ENCODE measurements at places on chromosomes 5 and 9.
A peak's percentile ranks its signal among the peaks of the same experiment; 100 is the strongest.

DNA sequence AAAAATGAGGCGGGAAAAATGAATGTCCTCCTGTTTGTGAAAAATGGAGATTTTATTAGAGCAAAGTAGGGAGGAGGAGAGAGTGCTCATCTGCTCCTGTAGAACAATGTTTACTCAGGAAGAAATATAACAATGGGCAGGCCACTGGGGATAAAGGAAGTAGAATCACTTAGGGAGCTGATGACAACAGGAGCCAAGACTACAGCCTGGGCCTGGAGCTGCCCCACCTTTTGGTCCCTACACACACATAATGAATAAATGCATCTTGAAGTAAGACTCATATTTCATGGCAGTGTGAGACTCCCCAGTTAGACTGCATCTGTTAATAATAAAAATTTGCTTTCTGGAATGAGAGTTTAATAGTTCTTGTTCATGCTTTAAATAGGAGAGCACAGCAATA, 1939.8 kb downstream of the EFNA5 start:
- no peak for DNase-seq

GRCh38 chr9:19288081-19288480, 57.6 kb downstream of the DENND4C start:
- no peak for DNase-seq

- DNase-seq: no peak
Observed at GRCh38 chr9:131274674-131275331, 1.5 kb downstream of the FAM78A start.

DNA sequence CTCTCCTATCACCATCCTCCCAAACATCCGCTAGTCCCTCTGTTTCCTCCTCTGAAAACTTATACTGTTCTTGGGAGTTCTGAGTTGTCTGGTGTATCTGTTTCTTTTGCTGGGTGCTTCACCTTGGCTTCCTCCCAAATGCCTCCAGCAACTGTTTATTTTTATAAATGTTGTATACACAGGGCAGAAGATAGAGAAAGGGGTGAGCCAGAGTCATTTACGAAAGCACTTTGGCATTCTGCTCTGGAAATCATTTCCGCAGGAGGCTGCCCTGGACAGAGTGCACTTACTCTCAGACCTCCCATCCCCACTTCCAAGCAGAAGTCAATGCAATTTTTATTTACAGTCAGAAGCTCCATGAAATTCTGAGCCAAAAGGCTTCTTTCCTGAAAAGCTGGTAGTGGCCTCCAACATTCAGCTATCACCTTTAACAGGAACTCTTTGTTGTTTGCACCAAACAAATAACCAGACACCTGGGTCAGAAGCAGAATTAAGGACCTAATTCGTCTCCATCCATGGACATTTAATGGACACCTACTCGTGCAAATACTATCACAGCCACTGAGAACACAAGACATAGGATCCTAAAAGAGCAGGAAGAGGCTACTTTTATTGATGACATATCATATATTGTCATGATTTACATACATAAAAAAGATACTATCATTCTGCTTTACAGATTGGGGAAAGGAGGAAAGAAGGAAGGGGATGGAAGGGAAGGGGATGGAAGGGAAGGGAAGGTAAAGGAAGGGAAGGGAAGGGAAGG, 229.5 kb upstream of the PAPPA start:
- DNase-seq: no peak

DNA sequence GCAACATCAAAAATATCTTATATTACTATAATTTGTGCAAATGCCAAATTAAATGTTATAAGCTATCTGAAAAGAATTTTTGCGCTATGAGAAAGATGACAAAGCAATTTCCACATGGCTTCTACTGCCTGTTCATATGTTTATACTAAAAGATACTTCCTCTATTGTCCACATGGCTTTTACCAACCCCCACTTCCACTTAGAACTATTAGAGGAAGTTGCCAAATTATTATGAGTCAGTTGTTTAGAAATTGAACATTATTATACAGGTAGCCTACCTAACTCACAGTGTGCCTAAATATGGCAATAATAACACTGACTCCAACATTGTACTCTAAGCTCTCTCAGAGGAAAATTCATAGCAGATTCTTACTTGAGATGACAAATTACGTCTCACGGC, 37.6 kb upstream of the SLC27A6 start:
- DNase-seq: no peak

DNA sequence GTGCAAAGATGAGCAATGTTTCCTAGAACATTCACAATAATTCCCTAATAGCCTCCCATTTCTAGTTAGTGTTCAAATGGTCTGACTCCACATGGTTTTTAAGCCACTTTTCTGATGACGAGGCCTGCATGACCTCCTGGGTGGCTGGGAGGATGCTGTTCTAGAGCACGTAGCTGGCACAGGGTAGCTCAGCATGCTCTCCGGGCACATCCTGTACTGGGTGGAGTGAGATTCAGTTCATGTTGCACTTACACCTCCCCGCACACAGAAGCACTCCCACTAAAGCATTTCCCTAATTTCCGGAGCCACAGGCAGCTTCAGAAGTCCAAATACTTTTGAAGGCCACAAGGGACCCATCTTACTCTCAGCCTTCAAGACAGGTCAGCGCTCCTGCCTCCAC, 159.8 kb upstream of the LHFPL2 start:
- DNase-seq: no peak

DNA sequence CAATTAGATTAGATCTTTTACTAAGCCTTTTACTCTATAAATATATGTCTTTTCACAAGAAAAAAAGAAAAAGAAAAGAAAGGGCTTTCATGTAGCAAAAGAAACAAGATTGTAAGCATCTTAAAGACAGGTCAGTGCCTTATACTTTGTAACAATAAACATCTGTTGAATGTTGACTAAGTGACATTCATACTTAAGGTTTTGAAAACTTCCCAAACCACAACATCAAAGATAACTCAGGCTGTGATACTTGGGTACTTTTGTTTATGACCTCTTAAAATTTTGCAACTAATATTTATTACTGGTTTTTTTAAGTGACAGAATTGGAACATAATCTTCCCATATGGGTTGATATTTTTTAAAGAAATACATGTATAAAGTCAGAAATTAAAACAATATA, 7.4 kb downstream of the GRAMD2B start:
- DNase-seq: no peak

- DNase-seq: no peak
Observed at GRCh38 chr5:135476615-135477581, 24.7 kb upstream of the TIFAB start.

- no peak for DNase-seq
Observed at GRCh38 chr9:93648181-93648580, 71.8 kb downstream of the PHF2 start.

GRCh38 chr5:154133591-154133990, 56.9 kb upstream of the GALNT10 start:
- no peak for DNase-seq

DNA sequence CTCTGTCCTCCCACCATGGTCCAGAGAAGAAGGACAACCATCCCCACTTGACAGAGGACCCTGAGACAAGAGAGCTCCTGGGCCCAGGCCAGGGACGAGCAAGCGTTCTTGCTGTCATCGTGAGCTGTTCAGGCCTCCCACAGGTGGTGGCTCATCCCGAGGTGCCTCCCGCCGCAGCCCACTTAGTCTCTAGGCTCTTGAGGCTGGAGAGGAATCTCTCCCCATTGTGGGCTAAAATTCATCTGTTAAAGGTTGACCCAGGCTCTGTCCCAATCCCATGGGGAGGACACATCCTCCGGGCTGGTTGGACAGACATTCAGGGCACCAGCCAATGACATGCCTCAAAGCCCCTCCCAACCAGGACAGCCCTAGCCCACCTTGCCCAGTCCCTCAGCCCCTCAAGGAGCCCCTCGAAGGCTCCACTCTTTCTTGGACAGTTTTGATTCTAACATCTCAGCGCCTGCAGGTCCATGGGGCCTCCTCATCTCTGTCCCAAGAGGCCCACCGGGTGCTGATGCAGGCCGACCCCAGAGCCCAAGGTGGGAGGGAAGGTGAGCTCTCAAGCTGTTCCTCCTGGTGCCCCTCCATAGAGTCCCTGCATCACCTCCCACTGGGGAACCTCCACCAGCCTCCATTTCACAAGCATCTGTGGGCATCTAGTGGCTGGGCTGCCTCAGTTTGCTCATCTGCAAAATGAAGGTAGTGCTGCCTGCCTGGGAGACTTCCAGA, 52.9 kb downstream of the BARX1 start:
- DNase-seq: no peak

DNA sequence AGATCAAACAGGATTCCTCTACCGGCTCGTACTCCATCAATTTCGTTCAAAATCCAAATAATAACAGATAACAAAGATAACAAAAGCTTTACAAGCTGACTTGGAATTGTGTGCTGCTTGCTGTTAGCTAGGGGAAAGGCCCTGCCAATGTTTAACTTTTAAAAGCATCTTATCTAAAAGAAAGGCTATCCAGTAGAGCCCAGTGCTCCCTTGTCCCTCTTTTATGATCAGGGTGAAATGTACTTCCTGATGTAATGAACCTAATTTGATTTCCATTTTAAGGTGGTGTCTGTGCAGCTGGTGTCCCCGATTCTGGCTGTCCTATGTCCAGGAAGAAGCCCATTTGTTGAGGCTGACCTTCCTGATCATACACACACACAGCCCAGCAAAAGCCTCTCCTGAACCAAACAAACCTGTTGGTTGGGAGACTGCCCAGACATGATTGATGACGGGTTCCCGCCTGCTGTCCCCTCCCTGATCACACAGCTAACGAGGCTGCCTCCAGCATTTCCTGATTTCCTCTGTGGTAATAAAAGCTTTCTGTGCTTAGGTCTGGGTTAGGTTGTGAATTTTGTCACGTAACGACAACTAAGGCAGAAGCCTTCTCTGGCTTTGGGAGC, 54.1 kb downstream of the PWWP2A start:
- DNase-seq: no peak

DNA sequence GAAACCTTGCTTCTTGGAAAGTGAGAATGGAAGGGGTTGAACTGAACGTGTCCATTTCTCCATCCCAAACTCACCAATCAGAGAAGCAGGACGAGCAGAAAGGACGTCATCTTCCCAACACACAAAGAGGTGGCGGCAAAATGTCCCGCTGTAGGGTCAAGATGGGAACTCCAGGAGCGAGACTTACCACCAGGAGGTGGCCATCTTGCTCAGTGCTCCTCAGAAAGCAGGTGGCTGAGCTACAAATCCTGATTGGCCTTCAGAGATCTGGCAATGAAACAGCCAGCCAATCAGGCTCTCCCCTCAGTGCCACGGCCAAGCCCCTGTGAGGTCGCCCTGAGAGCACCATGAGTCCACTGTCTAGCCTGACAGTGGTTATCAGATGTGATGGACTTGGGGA, 259.0 kb downstream of the NDUFS4 start:
- no peak for DNase-seq

DNA sequence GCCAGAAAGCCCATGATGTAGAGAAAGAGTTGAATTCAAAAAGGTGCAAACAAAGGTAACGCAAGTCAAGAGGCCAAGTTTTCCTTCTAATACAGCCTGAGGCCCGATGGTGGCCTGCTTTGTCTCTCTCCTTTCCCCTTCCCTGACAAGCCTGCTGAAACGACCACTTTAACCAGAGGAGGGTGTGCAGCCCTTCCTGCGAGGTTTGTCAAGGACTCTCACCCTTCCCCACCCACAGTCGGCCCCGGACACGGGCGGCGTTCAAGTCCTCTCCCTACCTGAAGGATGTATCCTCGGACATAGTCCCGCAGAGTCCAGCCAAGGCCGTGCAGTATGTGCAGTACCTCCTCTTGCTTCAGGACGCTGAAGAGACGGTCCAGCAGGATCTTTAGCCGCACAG, 318.2 kb downstream of the BNC2 start:
- no peak for DNase-seq

DNA sequence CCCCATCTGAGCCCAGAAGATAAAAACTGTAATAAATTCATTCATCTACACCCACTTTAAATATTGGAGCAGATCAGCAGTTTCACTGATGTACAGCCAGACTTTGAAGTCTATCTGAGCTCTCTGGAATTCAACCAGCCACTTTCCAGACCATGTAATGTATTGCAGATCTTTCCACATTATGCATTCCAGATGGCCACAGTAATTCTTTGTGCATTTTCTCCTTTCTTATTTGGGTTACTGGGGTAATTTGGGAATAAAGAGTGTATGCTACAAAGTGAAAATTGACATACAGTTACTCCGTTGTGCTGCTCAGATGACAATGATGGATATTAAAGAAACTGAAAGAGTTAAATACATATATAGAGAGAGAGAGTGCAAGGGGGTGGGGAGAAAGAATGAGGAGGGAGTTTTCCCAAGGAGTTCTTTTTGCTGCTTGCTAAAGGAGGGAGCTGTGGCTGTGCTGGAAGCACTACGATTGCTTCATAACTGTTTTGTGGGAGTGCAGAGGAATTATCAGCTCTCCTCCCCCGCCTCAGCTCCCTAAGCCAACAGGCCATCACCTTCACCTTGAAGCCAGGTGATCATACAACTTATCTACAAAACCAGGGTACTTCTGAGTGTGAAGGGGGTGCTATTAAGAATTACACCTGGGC, 152.8 kb downstream of the GAS1 start:
- peak; percentile 48 for DNase-seq

- DNase-seq: no peak
Observed at GRCh38 chr9:124088476-124088837, 76.9 kb downstream of the LHX2 start.

GRCh38 chr5:86679529-86679928, 61.8 kb downstream of the COX7C start:
- peak; percentile 68 for DNase-seq

- DNase-seq: peak; percentile 44
Observed at GRCh38 chr9:110126499-110126941, 81.4 kb downstream of the C9orf152 start.

GRCh38 chr9:16704116-16705110, 166.1 kb downstream of the BNC2 start:
- DNase-seq: peak; percentile 70

DNA sequence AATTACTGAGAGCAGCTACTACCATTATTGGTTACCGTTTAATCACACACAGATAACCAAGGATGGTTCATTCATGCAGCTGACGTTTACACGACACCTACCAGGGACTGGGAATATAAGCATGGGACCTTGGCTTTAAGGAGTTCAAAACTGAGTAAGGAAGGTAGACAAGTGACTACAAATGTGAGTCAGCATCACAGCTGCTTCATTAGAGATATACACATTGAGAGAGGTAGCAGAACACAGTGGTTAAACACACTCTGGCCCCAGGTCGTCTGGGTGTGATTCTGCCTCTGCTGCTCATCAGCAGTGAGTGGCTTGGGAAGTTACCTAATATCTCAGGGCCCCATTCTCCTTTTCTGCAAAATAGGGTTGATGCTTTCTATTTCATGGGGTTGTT, 268.6 kb downstream of the NR3C1 start:
- DNase-seq: no peak

GRCh38 chr5:5905186-5905585, 473.2 kb downstream of the MED10 start:
- DNase-seq: no peak

Measured in foreskin melanocyte (primary cell).